ENCODE measurements at places on chromosomes 12 and 14.

DNA sequence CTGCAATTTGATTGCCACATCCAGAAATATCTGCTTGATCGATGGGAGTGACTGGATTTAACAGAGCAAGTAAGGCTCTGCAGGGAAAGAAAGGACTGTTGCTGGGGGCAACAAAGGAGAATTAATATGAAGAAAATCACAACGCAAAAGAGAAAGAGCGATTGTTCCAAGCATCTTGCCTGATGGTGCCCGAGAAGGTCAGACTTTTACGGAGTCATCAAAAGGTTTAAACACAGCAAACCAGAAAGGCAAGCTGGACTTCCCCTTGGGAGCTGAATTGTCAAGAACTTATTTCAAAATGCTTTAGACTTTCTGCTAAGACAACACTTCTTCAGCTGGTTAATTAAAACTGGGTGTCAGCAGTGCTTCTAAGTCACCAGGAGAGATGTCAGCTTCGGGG, 791.5 kb downstream of the MED13L start:
- DNase-seq: no peak

DNA sequence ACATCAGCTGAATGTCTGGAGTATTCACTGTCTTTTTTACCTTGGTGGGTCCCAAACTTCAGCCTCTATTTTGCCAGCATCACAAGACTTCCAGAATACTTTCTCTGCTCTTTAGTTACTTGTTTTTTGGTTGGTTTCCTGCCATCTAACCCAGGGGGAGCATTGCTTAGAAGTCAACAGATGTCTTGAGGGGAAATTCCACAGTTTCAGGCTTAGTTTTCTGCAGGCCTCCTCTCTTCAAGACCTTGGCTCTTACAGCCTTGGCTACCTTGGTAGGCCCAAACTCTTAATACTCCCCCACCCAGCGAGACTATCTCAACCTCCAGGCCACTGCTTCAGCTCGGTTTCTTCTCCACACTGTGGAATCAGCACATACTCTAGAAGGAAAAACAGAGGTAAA, 41.7 kb downstream of the NEDD1 start:
- DNase-seq: no peak

- DNase-seq: no peak
Measured at GRCh38 chr14:100199240-100199860, 39.6 kb upstream of the YY1 start.

DNA sequence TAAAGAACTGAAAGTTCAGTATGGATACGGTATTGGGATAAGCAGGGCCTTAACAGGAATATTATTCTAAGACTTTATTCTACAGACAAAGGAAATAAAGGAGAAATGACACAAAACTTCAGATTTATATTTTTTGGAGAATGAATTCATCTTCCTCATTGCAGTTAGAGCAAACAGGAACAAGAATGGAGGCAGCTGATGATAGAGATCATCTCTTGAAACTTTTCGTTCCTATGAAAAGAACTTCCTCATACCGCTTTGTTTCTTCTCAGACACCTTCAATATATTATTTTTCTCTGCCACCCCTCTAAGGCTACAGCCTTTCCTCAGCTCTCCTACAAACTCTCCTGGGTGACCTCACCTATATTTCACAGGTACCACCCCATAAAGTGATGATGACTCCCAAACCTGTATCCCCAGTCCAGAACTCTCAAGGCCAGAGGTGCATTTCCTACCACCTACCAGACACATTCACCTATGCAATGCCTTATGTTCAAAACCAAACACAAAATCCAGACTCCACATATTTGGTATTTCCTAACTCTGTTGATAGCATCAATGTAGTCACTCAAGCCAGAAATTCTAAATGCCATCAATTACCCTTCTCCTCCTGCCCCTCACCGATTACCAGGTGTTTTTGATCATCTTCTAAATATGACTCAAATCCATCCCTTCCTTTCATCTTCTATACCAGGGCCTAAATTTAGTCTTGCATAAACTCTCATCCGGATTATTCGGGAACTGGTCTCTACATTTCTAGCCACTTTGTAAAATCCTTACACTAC, 7.4 kb downstream of the MAP4K5 start:
- DNase-seq: no peak

- no peak for DNase-seq
Measured at GRCh38 chr14:54804538-54805041, 98.0 kb downstream of the GCH1 start.

GRCh38 chr14:81561084-81561775, 27.6 kb upstream of the SEL1L start:
- no peak for DNase-seq

DNA sequence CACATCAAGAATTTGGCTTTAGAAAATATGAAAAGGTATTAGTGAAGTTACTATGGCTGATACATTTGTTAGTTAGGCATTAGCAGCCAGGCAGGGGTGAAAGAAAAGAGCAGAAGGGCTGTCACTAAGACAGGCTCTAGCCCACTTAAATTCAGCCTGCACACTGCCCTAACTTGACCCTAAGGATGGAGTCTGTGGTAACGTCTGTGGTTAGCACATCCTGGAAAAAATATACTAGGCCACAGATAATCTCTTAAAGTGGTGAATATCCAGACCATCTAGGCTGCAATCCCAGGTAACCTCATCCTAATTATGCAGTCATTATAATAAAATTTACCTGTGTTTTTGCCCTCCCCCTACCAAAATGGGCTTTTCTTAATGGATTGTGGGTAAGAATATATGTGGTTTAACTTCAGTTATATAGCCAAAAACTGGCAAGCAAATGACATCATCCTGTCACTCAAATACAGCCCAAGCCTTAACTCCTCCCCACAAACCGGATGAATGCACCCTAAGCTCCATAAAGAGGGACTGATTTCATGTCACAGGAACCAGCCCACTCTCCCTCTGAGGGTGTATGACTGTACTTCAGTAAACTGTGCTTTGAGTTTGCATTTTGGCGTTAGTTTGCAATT, 440.9 kb downstream of the LRFN5 start:
- DNase-seq: no peak

DNA sequence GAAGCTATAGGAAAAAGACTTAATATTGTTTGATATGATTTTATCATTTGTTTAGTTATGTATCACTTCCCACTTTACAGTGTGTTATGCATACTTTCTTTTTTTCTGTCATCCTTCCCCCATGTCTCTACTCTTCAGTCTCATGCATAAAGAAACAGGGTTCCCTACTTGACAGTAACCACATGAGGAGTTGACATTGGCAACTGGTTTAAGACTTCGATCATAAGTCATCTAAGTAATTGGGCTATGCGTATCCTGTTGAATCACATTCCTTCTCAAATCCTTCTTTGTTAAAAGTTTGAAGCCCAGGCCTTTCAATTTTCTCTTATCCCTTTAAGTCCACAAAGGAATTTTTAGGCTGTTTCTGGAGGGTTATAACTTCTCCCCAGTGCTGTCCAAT, 358.7 kb downstream of the RAD51B start:
- DNase-seq: no peak

- no peak for DNase-seq
Measured at GRCh38 chr12:51695241-51696010, 104.4 kb downstream of the SCN8A start.

DNA sequence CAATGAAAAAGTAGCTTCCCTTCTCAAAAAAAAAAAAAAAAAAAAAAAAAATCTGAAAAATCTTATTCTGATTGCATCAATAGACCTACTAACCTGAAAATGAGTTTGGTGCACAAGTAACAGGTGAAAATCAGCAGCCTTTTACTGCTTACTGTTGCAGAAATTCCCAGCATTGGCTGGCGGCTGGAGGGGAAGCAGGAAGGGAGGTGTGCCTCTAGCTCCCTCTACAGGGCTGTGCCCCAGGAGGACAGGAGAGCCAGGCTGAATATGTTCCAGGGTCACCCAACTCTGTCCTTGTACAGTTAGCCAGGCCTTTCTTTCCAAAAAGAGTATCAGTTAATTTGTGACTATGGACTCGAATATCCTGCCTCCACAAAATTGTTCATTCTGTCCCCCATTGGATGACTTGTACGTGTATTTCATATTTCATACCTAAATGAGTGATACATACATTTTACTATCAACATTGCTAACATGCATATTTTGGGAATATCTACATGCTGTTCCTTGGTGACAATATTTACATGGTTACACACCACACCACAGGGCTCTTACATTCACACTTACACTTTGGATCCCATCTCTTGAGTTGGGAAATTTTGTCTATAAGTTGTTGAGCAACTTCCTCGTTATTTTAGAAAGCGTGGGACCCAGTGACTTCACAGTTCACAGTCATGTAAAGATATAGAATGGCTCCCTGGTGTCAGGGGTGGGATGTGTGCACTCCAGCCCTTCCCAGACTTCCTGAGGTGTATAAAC, 124.8 kb downstream of the SAMD4A start:
- DNase-seq: peak; percentile 84

DNA sequence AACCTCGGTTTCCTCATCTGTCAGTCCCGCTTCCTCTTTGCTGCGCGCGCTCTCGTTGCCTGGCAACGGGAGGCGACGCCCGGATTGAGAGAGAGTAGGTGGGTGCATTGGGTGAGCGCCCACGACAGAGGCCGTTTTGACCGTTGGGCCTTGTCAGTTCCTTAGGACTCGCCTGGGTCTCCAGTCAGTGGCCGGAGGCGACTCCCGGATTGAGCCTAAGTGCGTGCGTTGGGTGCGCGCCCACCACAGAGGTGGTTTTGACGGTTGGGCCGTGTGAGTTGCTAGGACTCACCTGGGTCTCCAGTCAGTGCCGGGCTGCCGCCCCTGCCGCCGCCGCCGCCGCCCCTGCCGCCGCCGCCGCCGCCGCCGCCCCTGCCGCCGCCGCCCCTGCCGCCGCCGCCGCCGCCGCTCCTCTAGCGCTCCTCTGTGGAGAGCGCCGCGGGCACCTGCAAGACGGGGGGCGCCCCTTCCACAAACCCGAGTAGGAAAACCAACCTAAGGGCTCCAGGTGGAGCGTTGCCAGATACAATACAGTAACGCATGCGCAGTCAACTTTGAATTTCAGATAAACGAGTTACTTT, 37.2 kb downstream of the APOBEC1 start:
- DNase-seq: no peak

DNA sequence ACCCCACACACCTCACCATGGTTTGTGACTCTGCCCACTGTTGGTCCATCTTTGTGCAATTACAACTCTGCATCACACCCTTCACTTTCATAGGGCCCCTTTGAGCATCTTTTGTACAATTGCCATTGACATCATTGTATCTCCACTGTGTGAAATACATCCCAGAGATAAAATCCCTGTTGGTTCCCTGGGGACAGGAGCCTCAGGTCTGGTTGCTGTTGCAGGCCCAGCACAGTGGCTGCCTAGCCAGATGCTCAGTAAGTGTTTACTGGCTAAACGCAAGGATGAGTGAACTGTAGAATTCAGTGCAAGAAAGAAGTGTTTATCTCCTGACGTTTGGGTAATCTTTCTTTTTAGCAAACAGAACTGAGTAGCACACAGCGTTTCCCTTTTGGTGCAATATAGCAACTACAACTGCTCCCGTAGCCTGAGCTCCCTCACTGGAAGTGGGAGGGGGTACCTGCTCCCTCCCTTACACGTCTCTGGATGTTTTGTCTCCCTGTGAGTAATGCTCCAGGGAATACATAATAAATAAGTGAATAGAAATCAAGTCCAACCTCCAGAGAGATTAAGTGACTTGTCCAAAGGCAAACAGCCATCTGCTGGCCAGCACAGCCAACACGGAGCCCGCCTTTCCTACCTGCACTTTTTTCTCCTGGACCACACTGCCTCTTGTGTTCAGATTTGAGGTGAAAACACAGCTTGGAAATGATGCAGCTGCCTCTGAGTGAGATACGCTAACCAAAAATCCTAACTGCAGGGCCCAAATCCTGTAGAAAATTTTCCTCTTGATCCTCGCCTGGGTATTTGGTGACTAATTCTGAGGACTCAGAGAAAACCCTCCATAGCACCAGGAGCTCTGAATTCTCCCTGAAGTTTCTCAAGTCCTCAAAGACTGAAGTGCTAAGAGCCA, 27.4 kb downstream of the GALNT16 start:
- no peak for DNase-seq

DNA sequence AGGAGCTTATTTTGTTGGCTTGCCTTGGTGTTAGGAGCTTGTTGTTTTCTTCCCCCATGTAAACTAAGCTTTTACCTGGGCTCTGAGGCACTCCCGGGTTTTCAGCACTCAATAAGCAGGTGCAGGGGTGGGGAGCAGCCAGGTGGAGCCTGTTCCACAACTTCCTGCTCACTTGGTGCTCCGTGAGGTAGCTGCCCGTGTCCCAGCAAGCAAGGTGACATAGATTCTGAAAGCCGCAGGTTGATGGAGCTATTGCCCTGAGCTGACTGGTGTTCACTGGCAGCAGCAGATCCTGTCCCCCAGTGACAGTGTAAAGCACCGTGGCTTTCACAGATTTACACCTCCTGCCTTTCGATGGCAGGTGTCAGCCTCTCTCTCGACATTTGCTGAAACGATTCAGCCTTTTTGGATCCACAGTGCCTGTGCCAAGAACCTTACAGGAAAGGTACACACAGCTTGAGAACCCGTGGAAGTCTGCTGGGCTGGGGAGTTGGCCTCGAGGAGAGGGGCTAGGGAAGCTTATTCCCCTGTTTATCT, 295.7 kb upstream of the FKBP4 start:
- no peak for DNase-seq

GRCh38 chr14:89947344-89947743, 7.2 kb downstream of the EFCAB11 start:
- no peak for DNase-seq

DNA sequence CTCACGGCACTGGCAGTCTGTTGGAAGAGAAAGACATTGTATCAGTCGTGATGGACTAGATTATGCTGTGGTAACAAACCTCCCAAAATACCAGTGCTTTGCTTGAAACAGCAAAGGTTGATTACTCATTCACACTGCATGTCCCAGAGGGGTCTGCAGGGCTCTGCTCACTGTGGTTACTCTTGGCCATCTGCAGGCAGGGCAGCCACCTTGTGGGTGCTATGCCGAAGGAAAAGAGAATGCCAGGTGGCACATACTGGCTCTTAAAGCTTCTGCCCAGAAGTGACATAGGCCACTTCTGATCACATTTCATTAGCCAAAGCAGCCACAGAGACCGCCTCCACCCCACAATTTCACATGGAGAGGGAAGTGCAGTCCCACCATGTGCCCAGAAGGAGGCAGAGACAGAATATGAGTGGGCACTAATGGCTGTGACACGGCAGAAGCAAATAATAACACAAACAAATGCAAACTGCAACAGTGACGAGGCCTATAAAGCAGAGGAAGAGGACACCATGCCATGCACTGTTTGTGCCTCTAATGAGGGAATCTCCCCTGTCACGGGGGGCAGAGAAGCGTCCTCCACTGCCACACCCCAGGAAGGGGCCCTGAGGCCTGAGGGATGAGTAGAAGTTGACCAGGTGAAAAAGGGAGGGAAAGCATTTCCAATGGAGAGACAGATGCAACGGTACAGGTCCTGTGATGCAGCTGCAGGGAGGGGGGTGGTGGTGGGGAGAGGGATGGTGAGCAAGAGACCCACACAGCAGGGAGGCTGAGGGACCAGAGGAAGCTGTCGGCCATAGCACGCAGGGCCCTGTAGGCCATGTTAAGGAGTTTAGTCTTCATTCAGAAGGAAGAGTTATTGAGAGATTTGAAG, 51.7 kb upstream of the KICS2 start:
- DNase-seq: peak; percentile 35
